ENCODE measurements at places on chromosomes 5 and 9. TPM values are rescaled to one million over a fixed set of nuclear protein-coding genes. Genes with fewer than 3 reads are reported as not detected.
A peak's percentile ranks its signal among the peaks of the same experiment; 100 is the strongest.

DNA sequence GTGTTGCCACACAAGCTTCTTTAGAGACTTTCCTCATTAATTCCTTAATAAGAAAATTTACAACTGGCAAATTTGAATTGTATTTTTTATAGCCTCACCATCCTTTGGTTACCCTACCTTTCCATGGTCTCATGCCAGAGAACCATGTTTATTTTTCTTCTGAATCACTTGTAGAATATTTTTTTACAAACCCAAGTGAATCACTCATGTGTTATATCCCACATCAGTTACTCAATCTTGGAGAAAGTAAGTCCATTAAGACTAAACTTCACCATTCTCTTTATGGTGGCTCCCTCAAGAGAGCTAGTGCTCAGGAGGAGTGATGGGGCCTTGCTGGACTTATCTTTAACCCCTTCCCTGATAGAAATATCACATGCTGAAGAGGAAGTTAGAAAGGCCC is 128.9 kb downstream of the SUSD1 start:
- DNase-seq: no peak

DNA sequence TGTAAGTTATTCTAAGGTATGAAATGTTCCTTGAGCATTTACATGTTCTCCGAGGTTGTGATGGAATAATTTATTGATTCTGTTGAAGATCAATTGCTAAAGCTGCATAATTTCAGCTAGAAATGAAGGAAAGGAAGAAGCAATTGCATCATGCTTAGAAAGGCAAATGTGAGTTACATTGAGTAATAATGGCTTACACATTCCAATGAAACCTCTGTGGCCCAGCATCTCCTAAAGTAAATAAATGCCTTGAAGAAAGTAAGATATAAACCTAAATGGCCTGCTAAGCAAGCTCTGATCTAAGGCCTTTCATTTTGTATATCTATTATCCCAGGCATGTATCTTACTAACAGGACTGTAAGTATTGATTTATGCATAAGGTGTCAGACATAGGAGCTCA is 677.3 kb upstream of the RGMB start:
- no peak for DNase-seq

GRCh38 chr5:172508471-172509404 is 54.4 kb upstream of the SH3PXD2B start:
- peak; percentile 9 for DNase-seq

- no peak for DNase-seq
Observed at GRCh38 chr9:114157516-114158176, 2.3 kb downstream of the COL27A1 start.

GRCh38 chr9:76451234-76451633 is 7.7 kb upstream of the GCNT1 start:
- DNase-seq: no peak

DNA sequence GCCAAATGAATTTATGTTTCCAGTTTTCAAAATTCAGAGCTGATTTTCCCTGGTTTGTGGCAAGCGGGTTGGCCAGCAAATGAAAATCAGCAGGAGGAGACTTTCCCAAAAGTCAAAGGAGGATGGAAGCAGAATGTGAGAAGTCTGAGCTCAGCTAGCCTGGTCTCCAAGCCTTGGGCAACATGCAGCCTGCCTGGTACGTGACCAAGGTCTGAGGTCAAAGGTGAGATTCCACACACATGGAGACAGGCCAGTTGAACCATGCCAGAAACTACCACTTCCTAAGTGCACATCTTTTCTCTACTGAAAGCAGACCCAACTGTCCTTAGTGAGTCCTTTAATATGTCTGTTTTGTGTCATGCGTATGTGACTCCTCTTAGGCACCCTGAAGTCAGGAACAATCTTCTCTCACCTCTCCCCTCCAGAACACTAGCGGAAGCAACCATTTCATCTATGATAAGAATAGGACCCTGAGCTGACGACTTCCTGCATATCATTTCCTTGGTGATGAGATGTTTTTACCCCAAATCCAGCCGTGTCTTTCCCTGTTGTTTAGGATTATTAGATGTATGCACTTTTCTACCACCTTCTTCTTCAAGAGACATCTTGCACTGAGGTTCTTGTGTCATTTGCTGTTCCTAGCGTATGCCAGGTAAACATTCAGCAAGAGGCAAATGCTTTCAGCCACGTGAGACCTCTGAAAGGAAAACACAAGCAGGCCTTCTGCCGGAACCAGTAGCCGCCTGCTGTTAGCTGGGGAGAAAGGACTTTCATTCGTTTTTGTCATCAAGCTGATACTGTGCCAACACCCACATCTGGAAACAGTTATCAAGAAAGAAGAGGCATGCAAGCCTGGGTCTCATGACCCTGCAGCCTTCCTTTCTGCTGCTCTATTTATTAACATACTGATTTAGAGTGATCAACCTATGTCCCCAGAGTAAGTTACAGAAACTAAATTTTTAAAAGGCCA is 9.7 kb upstream of the TGFBI start:
- DNase-seq: no peak

GRCh38 chr9:113444736-113445135 is 18.8 kb upstream of the RGS3 start:
- no peak for DNase-seq

GRCh38 chr5:85823462-85824426 is 794.0 kb upstream of the COX7C start:
- no peak for DNase-seq

The FBLL1 gene
- 0.37 TPM for total RNA-seq

The DIRAS2 gene
- not detected for total RNA-seq

Measured in activated CD8-positive, alpha-beta T cell treated with anti-CD3 and anti-CD28 coated beads, Interleukin-2, amount 10 ng/mL, durations not matched to agents 7 days and 5 days (primary cell).